ENCODE measurements at places on chromosomes 3 and 15.

DNA sequence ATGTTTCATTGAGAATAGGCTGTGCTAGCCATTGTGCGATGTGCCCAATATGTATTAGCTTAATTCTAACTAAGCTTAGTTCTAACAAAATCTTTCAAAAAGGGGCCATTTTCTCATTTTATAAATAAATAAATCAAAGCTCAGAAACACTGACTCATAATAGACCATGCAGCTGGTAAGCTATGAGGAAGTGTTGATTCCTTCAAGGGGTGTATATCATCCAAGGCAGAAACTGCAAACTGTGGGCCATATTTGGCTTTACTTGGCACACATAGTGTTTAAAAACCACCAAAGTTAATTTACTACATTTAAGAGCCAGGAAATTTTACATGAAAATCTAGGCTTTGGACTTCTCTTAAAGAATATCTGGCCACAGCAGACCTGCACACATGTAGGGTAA, 136.5 kb downstream of the ZNF621 start:
- DNase-seq: no peak

DNA sequence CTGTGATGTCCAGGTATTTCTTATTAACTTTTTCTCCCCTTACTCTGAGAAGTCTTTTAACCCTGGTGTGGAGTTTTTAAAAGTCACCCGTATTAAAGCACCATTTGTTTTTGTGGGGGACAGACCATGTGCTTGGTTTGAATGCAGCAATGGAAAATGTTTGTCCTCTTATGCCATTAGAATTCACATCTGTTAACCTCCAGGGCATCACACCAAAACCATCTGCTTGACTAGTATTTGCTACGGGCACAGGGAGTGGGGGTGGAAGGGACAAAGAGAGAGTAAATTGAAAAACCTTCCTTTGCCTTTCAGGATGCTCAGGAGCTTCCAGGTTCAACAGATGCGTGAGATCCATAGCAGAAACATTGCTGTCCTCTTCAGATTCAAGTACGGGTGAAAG, 61.4 kb upstream of the GOLGA8B start:
- DNase-seq: no peak

DNA sequence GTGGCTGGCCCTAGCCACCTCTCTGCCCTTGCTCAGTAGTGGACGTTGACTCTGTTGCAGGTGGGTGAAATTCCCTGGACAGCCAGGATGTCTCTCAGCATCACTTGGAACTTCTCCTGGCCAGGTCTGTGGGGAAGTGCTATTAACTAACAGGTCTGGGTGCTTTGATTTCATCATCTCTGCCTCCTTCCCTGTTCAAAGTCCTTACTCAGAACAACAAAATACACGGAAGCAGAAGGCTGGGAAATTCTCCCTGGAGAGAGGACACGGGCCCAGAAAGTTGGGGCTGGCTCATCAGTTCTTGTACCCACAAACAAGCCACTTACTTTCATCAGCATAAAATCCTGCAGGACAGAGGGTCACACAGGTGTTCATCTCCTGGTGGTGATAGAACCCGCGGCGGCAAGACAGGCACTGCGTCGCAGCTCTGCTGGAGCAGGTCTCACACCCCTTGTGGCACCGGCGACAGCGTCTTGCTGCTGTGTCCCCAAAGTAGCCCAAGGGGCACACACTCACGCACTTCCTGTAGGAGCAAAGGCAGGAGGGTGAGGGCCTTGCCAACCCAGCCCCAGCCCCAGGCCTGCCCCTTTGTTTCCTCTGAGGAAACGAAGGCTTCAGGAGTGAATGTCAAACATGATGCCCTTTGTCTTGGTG, 29.6 kb upstream of the SNRPA1 start:
- no peak for DNase-seq

DNA sequence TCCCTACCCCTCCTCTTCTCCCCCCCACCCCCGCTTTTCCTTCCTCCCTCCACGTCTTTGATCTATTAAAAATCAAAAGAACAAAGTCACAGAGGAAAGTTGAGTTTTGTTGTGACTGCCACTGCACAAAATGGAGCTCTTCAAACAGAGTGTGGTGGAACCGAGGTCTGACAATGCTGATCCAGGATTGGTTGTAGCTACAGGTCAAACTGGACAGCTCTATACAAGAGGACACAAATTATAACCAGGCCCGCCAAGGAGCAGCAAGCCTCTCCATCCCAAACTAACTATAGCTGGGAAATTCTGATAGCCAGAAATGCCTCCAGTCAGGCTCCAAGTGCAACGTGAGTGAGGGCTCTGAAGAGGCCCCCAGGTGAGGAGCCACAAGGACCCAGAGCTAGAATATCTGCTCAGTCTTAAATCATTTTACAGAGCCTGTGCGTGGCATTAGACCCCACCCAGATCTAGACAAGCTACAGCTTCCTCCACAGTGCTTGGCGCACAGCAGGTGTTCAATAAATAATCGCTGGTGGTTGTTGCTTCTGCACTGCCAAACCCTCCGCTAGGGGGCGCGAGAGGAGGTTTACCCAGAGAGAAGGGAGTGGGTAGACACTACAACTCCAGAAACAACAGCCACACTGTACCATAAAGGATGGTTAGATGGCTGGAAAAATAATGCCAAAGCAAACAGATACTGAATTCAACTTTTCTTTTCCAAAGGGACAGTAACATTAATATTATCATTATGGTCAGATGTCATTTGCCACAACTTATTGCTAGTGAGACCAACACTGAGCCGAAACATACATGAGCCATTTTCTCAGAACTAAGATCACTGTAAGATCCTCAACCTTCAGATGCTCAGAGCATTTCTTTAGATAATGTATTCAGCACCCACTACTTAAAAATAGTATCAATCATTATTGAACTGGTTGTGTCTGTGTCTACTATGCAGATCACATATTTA, 44.6 kb downstream of the ZIC4 start:
- DNase-seq: no peak

DNA sequence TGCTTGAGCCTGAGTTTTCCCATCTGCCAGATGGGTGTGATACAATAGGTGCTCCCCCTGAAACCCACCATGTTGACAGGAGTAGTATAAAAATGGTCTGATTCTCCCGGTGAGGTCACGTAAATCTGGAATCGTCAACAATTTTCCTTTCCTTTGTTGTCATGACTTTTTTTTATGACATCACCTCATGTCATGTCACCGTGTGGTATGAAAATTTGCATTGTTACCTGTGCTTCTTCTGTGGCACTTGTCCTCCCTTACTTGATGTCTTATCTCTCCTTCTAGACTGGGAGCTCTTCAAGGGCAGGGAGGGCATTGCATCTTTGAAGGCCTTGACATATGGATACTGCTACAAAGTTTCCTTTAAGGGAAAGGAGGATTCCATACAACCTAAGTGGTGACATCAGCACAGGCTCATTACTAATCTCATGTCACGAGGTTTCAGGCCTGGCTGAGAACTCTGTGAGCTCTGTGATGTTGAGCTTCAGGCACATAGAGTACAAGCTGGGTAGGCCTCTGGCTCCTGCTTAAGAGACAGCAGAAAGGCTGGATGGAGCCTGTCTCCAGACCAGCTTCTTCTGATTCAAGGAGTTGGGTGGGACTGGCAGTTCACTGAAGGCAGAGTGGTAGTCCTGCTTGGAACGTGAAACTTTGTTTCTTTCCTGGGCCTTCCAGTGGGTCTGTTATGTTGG, 66.3 kb downstream of the LPP start:
- no peak for DNase-seq

DNA sequence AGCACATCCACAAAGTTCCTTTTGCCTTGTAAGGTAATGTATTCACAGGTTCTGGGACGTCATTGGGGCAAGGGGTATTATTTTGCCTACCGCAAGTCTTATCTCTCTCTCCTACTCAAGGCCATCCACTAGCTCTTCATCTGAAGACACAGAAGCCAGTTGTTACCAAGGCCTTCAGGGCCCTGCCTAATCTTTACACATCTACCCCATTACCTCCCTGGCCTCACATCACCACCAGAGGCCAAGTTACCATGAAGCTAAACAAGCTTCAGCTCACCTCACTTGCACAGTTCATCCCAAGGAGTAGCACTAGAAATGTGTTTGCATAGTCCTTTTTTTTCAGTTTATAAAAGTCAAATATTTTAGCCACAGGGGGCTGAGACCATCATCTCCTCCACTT, 34.1 kb downstream of the ATP8B4 start:
- no peak for DNase-seq

DNA sequence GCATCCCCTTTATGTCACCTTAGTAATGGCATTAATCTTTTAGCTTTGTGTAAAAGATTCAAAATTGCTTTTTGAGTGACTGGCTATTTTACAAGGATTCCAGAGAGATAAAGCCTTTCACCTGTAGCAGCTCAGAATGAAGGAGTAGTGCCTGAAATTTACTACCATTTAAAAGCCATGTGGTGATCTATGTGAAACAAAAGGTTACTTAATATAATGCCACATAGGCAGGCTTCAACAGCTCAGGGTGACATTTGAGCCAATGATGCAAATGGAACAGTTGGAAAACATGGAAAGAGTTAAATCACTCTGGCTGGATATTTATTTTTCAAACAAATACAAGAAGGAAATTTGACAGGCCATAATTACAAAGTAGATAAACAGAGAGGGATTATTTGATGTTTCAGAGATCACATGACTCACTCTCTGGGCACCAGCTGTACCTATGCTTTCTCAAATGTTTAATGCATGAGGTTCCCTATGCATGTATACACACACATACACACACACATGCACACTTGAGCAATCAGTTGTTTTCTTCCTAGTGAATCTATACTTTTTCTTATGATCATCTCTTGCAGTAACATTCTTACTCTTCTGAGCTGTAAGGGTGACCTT, 171.5 kb downstream of the ZMAT3 start:
- no peak for DNase-seq

DNA sequence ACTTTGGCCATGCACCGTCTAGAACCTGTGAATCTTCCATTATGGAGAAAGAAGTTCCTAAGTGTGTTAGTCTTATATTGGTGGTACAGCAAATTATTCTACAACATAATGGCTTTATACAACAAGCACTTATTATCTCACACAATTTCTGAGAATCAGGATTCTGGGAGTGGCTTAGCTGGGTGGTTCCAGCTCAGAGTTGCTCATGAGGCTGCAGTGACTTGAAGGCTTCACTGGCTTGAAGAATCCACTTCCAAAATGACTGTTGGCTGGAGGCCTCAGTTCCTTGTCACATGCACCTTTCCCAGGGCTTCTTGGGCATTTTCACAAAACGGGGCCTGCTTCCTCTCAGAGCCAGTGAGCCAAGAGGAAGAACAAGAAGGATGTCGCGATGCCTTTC, 82.3 kb upstream of the RNF7 start:
- DNase-seq: no peak

GRCh38 chr3:122961146-122961545, 66.4 kb downstream of the SEMA5B start:
- DNase-seq: no peak

Measured in stimulated activated CD8-positive, alpha-beta memory T cell treated with anti-CD3 and anti-CD28 coated beads, Interleukin-4, amount 100 ng/mL, for 4 hours (primary cell).